Stomach (tissue), 19 donors: ENCODE measurements at places on chromosomes 13 and 19. TPM values are rescaled to one million over a fixed set of nuclear protein-coding genes. Genes with fewer than 3 reads are reported as not detected.

The RNASEH2A gene
- 36.2 TPM for total RNA-seq

The TINCR gene
- not detected for total RNA-seq

The ZNF230 gene
- not detected for total RNA-seq

The LRRC63 gene
- not detected for total RNA-seq

The SOX1 gene
- total RNA-seq, result not detected

The KLHL1 gene
- total RNA-seq, result not detected

The ZIC5 gene
- total RNA-seq, result not detected

The CEACAM4 gene
- 1.8 TPM for total RNA-seq

The B3GNT3 gene
- total RNA-seq, result 25.7 TPM

The C19orf33 gene
- total RNA-seq, result 66.1 TPM

The EXOC3L2 gene
- total RNA-seq, result not detected

The KLK13 gene
- not detected for total RNA-seq

The TEX29 gene
- total RNA-seq, result not detected

The KLK14 gene
- total RNA-seq, result not detected

The GRK1 gene
- not detected for total RNA-seq

The LILRA5 gene
- total RNA-seq, result 8.5 TPM

The RGL3 gene
- total RNA-seq, result 35.9 TPM

The PGLYRP2 gene
- not detected for total RNA-seq

The UBE2L5 gene
- not detected for total RNA-seq

The MBD3L2 gene
- not detected for total RNA-seq

The CLIP3 gene
- 4.2 TPM for total RNA-seq

The RFX1 gene
- 1.8 TPM for total RNA-seq

The PLIN4 gene
- total RNA-seq, result 9.0 TPM

The EFNB2 gene
- 15.2 TPM for total RNA-seq

The POSTN gene
- 165 TPM for total RNA-seq

The SERP2 gene
- total RNA-seq, result 255 TPM

The ZNF728 gene
- 0.18 TPM for total RNA-seq
